ENCODE measurements at places on chromosomes 13 and 19.
A peak's percentile ranks its signal among the peaks of the same experiment; 100 is the strongest.

- DNase-seq = no peak
- peaks cover 11% of the 10 kb centered on the region for H3K36me3 ChIP-seq
- H3K27me3 ChIP-seq = no peaks in the 10 kb centered on the region
- peaks cover 47% of the 10 kb centered on the region for H3K4me1 ChIP-seq
- H3K4me3 ChIP-seq = no peak overlapping the region
- H3K27ac ChIP-seq = no peak overlapping the region
Measured at GRCh38 chr13:77316430-77316829, 10.5 kb downstream of the MYCBP2 start.

GRCh38 chr19:43470288-43470687 is 4.9 kb upstream of the LYPD3 start:
- H3K27ac ChIP-seq = peak overlapping the region; percentile 48
- H3K4me3 ChIP-seq = no peak overlapping the region
- H3K4me1 ChIP-seq = peaks cover 23% of the 10 kb centered on the region
- no peaks in the 10 kb centered on the region for H3K27me3 ChIP-seq

DNA sequence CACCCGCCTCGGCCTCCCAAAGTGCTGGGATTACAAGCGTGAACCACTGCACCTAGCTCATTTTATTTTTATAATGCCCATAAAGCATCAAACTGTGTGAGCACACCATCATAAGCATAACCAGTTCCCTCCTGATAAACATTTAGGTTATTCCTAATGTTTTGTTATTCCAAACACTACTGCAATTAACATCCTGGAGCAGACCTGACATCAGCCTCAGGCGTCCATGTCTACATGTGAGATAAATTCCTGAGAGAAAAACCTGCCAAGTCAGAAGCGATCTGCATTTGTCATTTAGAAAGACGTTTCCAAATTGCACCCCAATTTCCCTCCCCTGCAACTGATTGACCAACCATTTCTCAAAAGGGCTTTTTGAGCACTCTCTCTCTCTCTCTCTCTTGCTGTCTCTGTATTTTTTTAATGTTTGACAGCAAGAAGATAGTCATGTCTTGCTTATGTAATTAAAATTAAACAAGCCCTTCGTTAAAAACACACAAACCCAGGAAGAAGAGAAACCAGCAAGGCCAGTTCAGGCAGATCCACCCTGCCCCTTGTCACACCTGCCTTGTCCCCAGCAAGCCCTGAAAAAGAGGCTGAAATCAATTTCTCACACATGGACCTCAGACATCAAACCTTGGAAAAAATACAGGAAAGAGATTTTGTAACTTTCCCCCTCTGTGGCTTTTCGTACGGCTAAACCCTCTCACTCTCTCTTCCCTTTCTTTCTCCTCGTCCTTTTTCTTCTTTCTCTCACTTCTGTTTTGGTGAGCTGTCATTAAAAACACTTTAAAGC is 9.9 kb downstream of the LYPD3 start:
- H3K27me3 ChIP-seq = no peaks in the 10 kb centered on the region
- peaks cover 6% of the 10 kb centered on the region for H3K4me1 ChIP-seq
- DNase-seq = no peak
- H3K4me3 ChIP-seq = no peak overlapping the region

DNA sequence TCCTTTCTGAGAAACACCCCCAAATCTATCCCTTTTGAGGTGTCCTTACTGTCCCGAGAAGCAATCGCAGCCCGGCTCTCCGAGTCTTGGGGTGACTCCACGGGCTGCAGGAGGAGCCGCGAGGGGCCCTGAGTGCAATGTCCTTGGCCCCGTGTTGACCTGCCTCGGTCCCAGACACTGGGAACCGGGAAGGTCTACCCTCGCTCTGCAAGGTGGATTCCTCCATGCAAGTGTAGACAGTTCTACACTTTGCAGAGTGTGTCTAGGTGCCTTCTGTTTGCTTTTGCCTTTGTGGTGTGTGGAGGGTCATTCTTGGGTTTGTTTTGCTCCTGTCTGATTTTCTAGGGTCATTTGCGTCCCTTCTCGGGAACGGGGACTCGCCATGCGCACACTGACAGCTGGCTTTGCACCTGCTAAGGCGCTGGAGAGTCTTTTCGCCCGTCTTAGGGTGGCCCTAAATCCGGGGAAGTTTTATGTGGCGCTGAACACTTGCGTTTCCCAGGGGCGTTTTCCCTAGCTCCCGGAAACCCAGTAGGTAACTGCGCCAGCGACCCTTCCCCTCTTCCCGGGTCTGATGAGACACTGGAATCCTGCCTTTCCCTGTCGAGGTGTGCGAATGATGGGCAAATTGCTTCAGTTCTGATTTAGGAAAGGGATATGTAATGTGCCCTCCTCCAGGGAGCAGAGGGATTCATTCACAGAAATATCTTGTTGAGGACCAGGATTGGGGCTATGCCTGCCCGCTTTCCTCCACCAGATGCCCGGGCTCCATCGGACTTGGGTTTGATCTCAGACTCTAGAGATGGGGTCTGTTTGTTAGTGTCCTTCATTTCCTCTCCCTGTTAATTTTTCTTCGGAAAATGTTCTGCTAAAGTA is 755 bp downstream of the SERTM1 start:
- H3K27ac ChIP-seq = no peak overlapping the region
- no peaks in the 10 kb centered on the region for H3K36me3 ChIP-seq
- H3K4me1 ChIP-seq = no peaks in the 10 kb centered on the region
- H3K4me3 ChIP-seq = no peak overlapping the region
- no peak for DNase-seq

DNA sequence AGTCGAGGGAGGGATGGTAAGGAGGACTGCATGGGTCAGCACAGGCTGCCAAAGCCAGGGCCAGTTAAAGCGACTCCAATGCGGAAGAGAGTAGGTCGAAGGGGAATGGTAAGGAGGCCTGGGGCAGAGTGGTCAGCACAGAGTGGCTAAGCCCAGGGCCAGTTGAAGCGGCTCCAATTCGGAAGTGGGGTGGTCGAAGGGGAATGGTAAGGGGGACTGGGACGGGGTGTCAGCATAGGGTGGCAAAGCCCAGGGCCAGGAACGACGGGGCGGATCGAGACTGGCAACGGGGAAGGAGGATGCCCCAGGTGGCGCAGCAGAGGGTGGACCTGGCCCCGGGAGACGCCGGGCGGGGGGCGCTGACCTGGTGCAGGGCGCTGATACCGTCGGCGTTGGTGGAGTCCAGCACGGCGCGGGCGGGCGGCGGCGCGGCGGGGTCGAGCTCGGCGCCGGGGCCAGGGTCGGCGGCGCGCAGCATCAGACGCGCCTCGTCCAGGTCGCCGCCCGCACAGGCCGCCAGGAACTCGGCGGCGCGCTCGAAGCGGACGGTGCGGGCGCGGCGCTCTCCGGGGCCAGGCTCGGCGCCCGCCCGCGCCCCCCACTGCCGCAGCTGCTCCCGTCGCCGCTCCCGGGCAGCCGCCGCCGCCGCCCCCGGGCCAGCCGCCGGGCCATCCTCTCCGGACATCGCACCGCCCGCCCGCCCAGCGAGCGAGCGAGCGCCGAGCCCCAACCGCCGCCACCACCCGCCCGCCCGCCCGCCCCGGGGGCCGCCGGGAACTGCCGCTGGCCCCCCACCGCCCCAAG is at the start of gene PPP1R12C:
TSS of gene PPP1R12C (minus strand) at position 779 of the 804 bp plus-strand sequence. CDS start at position 685, 94 bp downstream.
- H3K36me3 ChIP-seq = peaks cover 3% of the 10 kb centered on the region
- peak within 1 kb of the TSS; percentile 96 for H3K27ac ChIP-seq
- no peak for DNase-seq

Measured in activated naive CD8-positive, alpha-beta T cell treated with anti-CD3 and anti-CD28 coated beads, Interleukin-2, amount 10 ng/mL, durations not matched to agents 7 days and 5 days (primary cell).